ENCODE measurements at places on chromosomes 4 and X.

- DNase-seq, result peak; percentile 33
These were observed 77.1 kb downstream of the TBCK start for GRCh38 chr4:106238820-106239420.

- DNase-seq, result no peak
These were observed 628 bp downstream of the SCLT1 start for GRCh38 chr4:129092631-129093190.

DNA sequence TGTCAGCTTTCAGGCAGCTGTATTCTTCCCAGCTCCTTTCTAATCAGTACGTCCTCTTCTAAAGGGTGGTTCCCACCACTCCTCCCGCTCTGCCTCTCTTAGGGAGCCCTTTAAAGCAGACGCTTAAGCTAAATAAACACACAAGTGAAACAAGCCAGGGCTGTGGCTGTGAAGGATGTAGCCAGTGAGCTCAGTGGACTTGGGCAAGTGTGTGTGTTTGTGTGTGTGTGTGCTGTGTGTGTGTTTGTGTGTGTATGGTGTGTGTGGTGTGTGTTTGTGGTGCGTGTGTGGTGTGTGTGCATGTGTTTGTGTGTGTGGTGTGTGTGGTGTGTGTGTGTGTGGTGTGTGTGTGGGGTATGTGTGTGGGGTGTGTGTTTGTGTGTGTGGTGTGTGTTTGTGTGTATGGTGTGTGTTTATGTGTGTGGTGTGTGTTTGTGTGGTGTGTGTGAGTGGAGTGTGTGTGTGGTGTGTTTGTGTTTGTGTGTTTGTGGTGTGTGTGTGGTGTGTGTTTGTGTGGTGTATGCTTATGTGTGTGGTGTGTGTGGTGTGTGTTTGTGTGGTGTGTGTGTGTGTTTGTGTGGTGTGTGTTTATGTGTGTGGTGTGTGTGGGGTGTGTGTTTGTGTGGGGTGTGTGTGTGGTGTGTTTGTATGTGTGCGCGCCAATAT lies 283.3 kb downstream of the PTTG2 start:
- DNase-seq, result no peak

- no peak for DNase-seq
These were observed 891 bp downstream of the TLR2 start for GRCh38 chr4:153684971-153685371.

- DNase-seq, result no peak
These were observed 191.7 kb upstream of the CPEB2 start for GRCh38 chr4:14810568-14810967.

DNA sequence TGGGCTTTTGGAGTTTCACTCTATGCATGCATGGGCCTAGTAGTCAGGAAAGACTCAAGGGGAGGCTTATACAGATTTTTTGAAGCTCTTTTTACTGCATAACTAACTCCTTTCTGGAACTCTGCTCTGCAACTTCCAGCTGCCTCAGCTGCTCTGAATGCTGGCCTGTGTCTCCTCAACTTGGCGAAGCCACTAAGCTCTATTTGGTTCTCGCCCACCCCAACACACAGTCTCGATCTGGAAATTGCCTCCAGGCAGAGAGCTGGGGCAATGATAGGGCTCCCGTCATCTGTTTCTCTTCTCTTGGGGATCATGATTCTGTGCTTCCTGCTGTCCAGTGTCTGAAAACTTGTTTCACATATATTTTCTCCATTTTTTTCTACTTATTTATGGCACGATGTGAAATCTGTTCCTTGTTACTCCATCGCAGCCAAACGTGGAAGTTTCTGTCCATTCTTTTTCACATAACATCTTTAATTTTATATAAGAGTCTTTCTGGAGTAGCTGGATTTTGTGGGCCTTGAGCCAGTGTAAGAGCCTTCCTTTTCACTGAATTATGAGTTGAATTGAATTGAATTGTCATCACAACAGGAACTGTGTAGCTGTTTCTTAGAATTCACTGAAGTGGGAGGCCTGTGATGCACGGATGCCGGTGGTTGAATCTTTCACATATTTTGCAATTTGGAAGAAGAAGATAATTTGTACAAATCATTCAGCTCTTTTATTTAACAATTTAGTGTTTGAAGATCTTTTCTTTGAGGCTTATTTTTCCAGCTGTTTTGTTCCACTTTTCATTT lies 9.0 kb downstream of the ZNF275 start:
- DNase-seq, result no peak

GRCh38 chr4:187972135-187972534 lies 23.4 kb upstream of the ZFP42 start:
- no peak for DNase-seq

GRCh38 chrX:40420899-40421729 lies 159.7 kb upstream of the ATP6AP2 start:
- DNase-seq, result no peak

- no peak for DNase-seq
These were observed 34.9 kb upstream of the SH3RF1 start for GRCh38 chr4:169305651-169306050.

- DNase-seq, result no peak
These were observed 292.5 kb downstream of the SPATA18 start for GRCh38 chr4:52343595-52343994.

- no peak for DNase-seq
These were observed 983.1 kb upstream of the PABPC4L start for GRCh38 chr4:135184715-135185114.

- peak; percentile 34 for DNase-seq
These were observed 746 bp downstream of the REST start for GRCh38 chr4:56908206-56909085.

DNA sequence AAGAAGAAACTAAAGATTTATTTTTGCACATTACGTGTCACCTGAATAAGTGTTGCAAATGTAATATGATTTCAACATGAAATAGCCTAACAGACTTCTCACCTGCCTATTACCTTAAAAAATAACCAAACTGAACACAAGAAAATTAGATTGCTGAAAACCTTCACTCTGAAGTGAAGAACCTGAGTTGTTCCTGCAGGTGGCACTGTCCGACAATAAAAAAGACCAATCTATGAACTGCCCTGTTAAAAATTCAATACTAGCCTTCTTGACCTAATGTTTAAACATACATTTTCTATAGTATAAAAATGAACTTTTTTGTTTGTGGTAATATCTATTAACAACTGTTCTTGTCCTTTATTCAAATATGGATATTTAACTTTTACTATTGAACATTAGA lies 69.2 kb upstream of the PNPLA4 start:
- DNase-seq, result peak; percentile 60

GRCh38 chr4:174757736-174758135 lies 71.3 kb downstream of the GLRA3 start:
- DNase-seq, result no peak

GRCh38 chrX:56615282-56615681 lies 51.9 kb downstream of the UBQLN2 start:
- DNase-seq, result no peak

DNA sequence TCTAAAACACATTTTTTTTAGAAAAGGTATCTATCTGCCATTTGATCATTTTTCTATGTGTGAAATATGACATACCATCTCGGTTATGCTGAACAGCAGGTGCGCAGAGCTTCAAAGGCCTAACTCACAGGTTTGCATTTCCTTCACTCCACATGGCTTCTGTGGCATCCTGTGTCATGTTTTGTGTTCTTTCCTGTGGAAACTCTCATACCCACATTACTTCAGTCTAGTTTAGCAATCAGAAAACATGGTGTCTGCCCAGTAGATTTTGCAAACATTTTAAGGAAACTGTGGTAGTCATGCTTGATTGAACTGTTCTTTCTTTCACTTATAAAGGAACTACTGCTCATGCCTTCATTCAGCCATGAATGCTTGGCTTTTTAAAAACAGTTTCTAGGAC lies 11.3 kb upstream of the ARAP2 start:
- no peak for DNase-seq

DNA sequence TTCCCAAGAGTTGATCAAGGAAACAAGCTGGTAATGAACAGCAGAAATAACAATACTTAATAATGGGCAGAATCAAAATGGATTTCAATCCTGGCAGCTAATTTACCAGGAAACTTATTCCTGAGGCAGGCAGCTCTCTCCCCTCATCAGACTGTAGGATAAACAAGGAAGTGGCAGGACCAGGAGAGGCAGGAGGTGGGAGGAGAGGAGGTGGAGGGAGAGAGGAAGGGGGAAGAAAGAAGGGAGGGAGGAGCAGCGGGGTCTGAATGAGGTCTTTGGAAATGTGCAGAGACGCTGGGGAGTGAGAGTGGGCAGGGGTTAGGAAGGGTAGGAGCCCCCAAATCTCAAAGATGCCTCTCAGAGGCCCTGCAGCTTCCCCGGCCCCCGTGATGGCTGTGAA lies 231.5 kb downstream of the BCOR start:
- peak; percentile 11 for DNase-seq

GRCh38 chrX:47633689-47634590 lies 4.2 kb upstream of the CFP start:
- no peak for DNase-seq

All from NCI-H146 (cell line).